ENCODE measurements at places on chromosomes 7 and 10. TPM values are rescaled to one million over a fixed set of nuclear protein-coding genes. Genes with fewer than 3 reads are reported as not detected.
A peak's percentile ranks its signal among the peaks of the same experiment; 100 is the strongest.

DNA sequence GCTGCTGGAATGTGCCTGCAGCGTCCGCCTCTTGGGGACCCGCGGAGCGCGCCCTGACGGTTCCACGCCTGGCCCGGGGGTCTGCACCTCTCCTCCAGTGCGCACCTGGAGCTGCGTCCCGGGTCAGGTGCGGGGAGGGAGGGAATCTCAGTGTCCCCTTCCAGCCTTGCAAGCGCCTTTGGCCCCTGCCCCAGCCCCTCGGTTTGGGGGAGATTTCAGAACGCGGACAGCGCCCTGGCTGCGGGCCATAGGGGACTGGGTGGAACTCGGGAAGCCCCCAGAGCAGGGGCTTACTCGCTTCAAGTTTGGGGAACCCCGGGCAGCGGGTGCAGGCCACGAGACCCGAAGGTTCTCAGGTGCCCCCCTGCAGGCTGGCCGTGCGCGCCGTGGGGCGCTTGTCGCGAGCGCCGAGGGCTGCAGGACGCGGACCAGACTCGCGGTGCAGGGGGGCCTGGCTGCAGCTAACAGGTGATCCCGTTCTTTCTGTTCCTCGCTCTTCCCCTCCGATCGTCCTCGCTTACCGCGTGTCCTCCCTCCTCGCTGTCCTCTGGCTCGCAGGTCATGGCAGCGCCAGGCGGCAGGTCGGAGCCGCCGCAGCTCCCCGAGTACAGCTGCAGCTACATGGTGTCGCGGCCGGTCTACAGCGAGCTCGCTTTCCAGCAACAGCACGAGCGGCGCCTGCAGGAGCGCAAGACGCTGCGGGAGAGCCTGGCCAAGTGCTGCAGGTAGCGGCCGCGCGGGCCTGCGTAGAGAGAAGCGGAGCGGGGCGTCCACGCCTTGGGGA, 645 bp downstream of the SLC26A4 start:
- DNase-seq: peak; percentile 83

DNA sequence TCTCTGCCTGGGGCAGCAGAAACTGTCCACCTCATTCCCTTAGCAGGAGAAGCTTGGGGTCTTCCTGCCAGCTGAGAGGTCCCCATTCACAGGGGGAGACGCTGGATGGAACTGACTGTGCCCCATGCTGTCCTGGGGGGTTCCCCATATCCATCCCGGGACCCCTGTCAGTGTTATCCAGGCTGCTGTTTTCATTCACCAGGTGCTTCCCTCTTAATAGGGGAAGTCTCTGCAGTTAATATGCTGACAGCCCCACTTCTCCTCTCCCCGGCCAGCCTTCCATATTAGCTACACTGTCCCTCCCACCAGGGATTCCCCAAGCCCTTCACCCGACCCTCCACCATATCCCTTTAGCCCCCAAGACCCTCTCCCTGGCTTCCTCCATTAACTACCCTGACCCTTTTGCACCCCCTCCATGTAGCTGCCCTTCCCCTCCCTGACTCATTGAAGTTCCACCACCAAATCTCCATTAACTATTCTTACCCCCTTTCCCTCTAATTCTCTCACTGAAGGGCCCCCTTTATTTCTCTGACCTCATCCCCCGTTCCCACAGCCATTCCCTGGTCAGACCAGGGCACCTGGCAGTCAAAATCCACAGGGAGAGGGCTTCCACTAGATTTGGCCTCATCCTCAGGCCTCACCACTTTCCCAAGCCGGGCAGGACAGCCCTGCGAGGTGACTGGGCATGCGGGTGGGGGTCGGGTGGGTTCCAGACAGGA, 92.0 kb upstream of the PAX2 start:
- no peak for DNase-seq

GRCh38 chr10:97107551-97107950, 78.2 kb downstream of the SLIT1 start:
- DNase-seq: no peak

DNA sequence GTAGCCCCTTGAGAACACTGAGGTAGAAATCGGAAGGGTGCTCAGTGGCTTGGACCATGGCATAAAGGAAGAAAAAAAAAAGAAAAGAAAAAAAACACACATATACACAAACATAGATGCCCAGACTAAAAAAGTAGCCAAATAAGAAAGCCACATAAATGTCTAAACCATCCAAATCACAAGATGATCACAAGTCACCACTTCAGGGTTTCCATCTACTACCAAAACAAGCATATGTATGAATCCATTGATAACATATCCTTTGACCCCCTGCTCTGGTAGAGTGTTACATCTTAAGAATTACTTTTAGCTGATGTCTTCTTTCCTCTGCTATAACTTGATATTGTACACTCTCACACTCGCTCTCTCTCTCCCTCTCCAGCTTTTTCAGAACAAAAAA, 245.9 kb downstream of the AHR start:
- no peak for DNase-seq

GRCh38 chr7:104883248-104883717, 130.7 kb upstream of the KMT2E start:
- peak; percentile 13 for DNase-seq

DNA sequence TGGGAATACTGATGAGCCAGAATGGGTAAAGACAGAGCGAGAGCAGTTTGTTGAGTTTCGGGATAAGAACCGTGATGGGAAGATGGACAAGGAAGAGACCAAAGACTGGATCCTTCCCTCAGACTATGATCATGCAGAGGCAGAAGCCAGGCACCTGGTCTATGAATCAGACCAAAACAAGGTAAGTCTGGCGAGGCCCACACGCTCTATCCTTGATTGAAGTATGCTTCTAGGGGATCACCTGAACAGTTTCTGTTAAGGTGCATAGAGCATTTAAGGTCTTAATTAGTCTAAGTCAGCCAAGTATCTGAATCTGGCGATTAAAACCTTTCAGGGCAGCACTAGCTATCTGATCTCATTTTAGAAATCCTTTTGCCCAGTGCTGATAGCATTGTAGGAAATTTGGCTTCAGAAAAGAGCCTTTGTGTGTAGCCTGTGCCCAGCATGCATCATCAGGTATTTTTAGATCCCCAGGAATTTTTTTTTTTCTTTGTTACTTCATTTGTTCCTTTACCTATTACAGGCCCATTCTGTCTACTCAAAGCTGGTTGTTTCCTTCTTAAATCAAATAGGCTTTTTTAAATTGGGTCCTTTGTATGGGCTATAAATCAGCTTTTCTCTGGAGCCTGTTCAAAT, 8.0 kb downstream of the OPN1SW start:
- no peak for DNase-seq

DNA sequence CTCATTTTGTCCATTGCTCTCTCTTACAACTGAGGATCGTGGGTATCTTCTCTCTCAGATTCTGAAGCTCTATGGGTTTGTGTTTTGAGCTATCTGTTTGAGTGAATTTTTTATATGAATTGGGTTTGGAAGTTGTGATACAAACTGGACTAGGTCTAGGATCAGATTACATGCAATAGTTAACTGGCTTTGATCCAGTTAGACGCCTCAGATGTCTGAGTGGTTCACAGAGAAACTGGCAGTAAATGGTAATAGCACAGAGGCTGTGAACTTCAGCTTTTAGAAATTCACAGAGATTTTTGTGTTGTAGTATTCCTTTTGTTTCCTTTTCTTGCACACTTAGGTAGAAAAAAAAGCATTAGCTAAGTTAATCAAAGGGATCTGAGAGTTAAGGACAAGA, 12.7 kb upstream of the DNMBP start:
- no peak for DNase-seq

GRCh38 chr10:100167553-100168312, 18.1 kb downstream of the ERLIN1 start:
- no peak for DNase-seq

DNA sequence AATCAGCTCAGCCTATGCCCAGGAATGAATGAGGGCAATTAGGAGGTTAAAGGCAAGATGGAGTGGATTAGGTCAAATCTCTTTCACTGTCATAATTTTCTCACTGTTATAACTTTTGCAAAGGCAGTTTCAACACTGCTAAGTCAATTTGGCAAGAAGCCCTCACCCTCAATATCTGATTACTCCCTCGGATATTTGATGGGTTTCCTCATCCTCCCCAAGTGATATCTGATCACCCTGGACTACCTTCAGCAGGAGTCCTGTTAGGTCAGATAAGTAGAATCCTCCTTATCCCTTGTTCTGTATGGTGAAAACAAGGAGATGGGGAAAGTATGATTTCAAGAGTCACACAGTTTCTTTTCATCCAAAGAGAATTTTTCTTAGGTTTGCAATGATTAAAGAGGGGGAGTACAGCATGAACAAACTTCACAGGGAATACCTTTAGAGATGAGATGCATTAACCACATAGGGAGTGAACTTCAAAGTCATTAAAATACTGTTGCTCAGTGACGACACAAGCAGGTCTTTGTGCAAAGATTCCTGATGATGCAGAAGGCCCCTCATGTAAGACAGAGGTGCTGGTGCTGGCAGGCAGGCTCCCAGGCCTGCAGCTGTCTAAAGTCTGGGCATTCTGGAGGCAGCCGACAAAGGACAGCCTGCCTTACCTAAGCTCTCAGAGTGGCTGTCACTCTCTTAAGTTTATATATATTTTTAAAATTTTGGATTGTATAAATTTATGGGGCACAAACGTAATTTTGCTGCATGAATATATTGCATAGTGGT, 75.4 kb upstream of the POM121L12 start:
- no peak for DNase-seq

DNA sequence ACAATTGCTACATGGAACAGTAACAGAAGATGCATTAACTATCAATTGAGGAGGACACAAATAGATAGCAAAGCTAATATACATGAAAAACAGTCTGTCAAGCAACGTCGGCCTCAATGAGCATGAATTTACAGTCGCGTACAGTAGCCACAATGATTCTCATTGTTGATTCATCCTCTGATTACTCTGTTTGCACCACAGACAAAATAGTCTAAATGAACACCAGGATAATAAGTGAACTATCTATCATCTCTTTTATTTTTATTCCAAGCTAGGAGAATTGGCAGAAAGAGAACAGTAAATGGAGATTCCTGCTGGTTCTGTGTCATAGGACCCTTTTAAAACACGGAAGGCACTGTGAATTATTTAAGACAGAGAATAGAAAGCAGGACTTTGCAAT, 108.5 kb downstream of the EVX1 start:
- DNase-seq: no peak

- DNase-seq: no peak
Measured at GRCh38 chr7:94314413-94315410, 80.0 kb upstream of the COL1A2 start.

GRCh38 chr10:110821508-110821907, 50.2 kb upstream of the PDCD4 start:
- no peak for DNase-seq

GRCh38 chr10:124181656-124182055, 88.3 kb upstream of the CHST15 start:
- DNase-seq: no peak

DNA sequence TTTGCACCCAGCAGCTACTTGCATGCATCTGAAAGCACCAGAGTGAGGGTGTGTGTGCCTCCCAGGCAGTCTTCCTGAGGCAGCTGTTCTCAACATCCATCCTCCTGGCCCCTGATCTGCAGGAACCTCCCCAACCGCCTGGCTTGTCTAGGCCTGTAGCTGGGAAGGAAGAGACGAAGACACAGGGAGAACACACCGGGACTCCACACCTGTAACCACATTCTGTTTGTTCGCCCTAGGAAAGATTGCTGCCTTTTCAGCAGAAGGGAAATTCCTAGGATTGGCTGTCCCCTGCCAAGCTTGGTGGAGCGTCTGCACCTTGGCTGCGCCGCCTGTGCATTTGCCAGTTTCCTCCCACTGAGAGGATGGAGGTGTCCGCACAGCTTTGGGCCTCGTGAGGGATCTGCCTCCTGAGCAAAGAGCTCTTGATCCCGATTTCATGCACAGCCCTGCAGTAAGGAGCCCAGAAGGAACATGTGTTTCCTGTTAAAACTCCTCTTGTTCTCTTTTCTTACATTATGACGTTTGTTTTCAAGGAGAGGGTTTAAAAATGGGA, 154.6 kb downstream of the TPST1 start:
- no peak for DNase-seq

- no peak for DNase-seq
Measured at GRCh38 chr7:138878856-138879255, 80.9 kb upstream of the ATP6V0A4 start.

- DNase-seq: peak; percentile 89
Measured at GRCh38 chr10:115093286-115093775, at the start of gene ATRNL1. TSS of gene ATRNL1 (plus strand) at chr10:115093365. CDS start at chr10:115093751, 386 bp downstream.

DNA sequence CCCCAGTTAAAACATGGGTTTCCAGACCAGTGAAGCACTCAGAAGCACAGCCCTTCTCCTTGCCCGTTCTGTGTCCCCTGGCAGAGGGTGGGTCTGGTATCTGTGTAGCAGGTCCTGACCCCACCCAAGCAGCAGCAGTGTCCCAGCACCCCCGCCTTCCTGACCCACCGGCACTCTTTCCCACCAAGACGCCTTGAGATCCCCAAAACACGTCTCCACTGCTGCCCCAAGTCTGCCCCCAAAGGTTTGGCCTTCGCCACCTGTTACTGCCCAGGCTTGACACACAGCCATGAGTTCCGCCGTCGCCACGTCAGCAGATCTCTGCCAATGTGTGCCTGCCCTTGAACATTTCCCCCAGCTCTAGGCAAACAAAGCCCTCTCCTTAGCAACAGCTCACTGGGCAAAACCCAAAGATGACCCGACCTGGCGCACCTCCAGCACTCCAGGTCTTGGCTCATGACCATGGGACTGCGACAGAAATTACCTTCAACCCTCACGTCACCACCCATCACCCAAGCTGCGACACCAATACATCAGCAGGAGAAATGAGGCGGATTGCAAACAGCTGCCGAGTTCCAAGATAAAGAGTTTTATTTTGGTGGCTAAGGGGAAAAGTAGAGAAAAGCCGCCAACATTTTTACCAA, 75.6 kb downstream of the CTBP2 start:
- no peak for DNase-seq

DNA sequence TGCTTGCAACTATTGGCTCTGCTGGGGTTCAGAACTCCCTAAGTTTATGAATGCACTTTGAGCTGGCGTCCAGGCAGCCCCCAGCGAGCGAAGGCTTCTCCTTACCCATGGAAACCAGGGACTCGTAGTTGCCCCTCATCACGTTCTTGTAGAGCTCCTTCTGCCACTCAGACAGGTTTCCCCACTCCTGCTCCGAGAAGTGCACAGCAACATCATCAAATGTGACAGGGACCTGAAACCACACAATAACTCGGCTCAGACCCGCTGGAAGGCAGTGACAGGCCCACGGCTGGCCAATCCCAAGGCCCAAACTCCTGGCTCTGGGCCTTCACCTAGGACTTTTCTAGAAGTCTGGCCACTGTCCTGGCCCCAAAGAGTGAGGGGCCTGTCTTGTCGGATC, 6.9 kb downstream of the ZNF777 start:
- DNase-seq: no peak

The SCART1 gene
- total RNA-seq: 0.44 TPM

The OR6B1 gene
- not detected for total RNA-seq

The SPOCK2 gene
- total RNA-seq: 1.3 TPM

The GRM3 gene
- total RNA-seq: 0.30 TPM

The CREM gene
- total RNA-seq: 36.0 TPM

The ADRA2A gene
- total RNA-seq: 4.3 TPM

The HK1 gene
- 114 TPM for total RNA-seq

The OPALIN gene
- total RNA-seq: not detected

The ARHGAP19 gene
- total RNA-seq: 54.0 TPM
